ENCODE measurements at places on chromosomes 4 and X.

GRCh38 chrX:39165185-39165584, 363.9 kb downstream of the MID1IP1 start:
- no peak for DNase-seq

DNA sequence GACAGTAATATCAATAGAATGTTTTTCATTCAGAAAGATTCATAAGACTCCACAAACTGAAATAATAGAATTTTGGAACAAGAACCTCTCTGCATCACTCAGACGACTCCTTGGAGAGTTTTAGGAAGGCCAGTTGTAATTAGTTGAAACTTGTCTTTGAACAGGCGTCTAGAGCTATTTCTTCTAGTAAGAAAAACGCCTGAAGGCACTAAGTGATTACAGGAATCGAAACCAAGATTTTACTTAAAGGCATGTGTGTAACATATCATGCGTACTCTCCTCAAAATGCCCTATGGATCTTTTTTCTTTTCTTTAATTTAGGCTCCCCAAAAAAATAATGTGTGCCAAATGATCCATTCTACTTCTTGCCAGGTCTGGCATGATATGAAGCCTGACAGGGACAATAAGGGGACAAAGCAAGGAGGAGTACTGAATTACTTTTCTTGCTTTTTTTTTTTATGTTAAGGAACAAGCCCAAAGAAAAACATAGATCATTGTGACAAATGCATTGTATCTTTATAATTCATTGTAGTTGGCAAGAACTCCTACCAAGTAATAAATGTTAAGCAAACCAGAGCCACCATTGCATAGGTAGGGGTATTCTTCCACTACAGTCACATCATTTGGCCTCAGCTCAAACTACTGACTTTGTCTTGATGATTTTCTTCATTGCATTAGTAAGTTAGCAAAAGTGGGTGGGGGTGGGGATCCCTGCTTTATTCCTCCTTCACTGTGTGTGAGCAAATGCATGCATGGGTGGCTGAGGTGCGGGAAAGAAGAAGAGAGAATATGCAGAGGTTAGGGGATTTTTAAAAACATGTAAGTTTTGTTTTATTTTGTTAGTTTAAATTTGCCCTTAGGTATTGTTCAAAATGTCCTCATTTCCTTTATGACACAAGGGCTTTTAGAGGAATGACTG, 79.9 kb upstream of the ATOH1 start:
- no peak for DNase-seq

DNA sequence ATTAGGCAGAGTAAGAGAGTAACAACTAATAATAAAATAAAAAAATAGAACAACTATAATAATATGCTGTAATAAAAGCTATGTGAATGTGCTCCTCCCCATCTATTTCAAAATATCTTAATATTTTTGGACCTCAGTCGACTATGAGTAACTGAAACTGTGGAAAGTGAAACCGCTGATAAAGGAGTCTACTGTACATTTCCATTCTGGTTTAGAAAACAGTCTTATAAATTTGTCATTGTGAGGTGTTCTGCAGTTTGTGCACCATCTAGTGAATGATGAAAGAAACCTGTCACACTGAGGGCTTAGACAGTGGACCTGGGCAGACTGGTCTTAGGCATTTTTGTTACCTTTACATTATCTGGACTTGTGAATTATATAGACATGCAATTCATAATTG, 42.0 kb downstream of the TMEM150C start:
- no peak for DNase-seq

GRCh38 chr4:113335746-113336145, 286.3 kb downstream of the ANK2 start:
- no peak for DNase-seq

- DNase-seq: no peak
Observed at GRCh38 chr4:119652998-119653397, 24.4 kb upstream of the PDE5A start.

DNA sequence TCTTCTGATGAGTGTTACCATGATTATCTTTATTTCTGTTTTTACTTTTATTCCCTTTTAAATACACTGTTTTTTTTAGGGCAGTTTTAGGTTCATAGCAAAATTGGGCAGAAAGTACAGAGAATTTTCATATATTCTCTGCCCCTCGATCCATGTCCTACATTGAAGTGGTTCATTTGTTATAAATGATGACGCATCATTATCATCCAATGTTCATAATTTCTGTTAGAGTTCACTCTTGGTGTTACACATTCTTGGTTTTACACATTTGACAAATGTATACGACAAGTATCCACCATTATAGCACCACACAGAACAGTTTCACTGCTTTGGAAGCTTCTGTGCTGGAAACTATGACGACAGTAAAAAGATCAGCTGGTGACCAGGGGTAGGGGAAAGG, 578.1 kb upstream of the AADAT start:
- DNase-seq: no peak

DNA sequence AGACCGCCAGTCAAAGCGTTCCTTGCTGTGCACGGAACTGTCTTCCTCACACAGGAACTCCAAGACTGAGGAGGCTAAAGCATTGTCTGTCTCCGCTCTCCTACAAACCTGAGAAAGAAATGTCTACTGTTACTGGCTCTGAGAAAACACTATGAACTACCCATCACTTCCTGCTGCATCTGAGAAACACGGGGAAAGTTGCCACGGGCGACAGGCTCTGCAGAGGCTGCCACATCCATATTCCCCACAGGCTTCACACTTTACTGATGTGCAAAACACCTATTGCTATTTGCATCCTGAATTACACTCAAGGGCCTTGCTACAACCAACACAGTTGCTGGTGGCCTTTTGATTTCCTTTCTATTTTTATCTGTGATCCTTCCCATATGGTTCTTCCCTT, 59.0 kb downstream of the AFAP1 start:
- no peak for DNase-seq

DNA sequence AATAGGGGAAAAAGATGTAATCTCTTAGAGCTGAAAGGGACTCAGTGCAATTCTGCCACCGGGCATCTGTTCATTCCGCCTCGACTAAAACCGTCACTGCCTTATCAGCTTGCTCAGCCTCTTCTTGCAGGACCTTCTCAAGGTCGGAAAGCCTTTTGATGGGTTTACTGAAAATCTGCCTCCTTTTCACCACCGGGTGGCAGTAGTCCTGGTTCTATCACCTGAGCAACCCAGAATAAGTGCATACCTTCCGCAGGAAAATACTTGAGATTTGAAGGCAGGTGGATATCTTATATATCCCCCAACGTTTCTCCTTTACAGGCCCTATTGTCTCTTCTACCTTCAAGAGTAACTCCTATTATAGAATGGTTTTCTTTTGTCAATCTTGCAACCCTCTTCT, 103.4 kb upstream of the PAK3 start:
- no peak for DNase-seq

DNA sequence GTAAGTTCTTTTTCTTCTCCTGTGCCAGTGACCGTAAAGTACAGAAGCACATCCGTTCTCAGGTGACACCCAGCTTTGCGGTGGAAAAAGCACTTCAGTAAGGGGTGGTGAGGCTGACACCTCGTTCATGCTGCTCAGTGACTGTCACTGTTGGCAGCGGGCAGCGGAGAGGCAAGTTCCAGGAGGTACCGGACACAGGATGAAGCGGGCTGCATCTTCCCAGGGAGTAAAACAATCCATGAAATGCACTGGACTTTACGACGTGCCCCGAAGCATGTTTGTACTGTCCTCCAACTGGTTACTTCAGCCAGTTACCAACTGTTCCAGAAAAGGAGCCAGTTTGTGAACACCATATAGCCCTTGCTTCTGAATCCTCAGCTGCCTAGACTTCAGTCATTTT, 110.7 kb downstream of the ZNF827 start:
- no peak for DNase-seq

GRCh38 chr4:6917461-6918271, 8.0 kb downstream of the TBC1D14 start:
- no peak for DNase-seq

DNA sequence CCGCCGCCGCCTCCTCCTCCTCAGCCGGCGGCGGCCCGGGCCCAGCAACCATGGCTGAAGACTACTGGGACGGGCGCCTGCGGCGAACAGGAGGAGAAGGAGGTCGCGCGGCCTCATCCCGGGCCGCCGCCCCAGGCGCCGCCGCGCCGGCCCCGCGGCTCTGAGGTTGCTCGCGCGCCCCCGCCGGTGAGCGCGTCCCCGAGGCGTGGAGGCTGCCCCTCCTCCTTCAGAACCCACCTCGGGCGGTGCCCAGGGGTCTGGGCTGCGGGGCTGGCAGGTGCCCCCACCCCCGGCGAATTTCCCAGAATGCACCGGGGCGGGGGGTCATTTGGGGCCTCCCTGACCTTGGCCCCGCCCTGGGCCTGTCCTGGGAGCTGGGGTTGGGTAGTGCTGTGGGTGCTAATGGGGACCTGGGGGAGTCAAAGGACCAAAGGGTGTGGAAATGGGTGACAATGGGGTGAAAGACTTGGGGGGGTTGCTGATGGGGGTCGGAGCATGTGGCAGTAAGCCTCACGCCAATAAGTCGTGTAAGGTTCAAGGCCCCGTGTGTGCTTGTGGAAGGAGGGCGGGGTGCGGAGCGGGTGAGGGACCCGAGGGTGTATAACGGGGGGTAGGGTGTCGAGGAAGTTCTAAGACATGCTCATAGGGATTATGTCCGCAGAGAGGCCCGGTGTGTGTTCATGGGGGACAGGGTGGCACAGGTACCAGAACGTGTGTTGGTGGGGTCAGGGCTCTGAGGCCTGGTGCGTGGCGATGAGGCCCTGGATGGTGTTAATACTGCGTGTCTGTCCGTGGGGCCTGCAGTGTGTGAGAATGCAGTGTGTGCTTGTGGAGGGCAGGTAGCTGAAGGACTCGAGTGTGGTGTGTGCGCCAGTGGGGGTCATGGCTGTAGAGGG, 687 bp downstream of the CDK16 start:
- no peak for DNase-seq

DNA sequence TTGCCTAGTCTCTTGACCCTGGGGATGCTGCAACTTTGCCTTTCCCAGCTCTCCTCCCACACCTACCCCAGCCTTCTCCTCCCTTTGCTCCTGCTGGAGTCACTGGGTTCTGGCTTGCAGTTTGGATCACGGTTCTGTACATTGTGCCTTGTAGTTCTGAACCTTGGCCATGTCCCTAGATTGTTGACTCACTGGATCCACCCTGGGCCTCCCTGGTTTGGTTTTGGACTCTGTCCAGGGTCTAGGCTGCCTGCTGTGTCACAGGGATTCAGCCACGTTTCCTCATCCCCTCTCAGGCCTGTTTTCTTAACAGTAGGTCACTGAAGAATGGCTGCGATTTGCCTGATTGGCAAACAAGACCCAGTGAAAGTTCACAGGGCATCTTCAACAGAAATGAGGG, 11.5 kb upstream of the GABRE start:
- no peak for DNase-seq

GRCh38 chrX:139429913-139430312, 100.6 kb upstream of the F9 start:
- no peak for DNase-seq
